ENCODE measurements at places on chromosomes 3 and 15. TPM values are rescaled to one million over a fixed set of nuclear protein-coding genes. Genes with fewer than 3 reads are reported as not detected.

ZNF860 gene
- 0.80 TPM for total RNA-seq

DNA sequence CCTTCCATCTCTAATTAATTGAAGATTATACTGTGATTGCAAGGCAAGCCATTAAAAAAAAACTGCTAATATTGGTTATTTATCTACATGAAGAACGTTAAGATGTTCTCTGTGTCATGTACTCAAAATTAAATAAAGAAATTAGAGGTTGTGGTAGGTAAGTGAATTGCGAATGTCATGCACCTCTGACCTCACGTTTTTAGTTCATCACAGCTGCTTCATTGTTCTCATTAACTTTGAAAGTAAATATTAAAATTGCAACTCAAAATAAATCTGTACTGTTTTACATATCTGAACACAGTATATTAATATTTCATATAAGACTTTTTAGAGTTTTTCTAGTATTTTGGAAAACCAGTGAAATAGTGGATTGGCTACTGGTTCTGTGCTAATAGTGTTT lies 94.0 kb downstream of the KLHL25 start:
- DNase-seq = no peak

MORC1 gene
- total RNA-seq = 0.52 TPM

- DNase-seq = no peak
These were observed 27.6 kb upstream of the NPHP3 start for GRCh38 chr3:132749786-132750185.

DNA sequence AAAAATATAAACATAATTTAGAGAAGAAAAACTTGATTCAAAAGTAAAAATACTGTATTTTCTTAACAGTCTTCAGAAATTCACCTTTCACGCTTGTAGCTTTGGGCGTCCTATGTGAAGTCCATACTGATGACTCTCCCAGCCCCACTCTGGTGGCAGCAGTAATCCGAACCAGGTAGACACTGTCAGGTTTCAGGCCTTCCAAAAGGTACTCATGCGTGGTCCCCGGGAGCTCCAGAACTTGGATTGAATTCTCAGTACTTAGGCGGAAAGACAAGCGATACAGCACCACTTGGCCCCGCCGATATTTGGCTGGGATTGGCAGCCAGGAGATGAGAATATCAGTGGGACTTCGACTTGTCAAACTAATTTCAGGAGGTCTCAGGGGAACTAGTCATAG lies 69.7 kb downstream of the PRTG start:
- no peak for DNase-seq

DNA sequence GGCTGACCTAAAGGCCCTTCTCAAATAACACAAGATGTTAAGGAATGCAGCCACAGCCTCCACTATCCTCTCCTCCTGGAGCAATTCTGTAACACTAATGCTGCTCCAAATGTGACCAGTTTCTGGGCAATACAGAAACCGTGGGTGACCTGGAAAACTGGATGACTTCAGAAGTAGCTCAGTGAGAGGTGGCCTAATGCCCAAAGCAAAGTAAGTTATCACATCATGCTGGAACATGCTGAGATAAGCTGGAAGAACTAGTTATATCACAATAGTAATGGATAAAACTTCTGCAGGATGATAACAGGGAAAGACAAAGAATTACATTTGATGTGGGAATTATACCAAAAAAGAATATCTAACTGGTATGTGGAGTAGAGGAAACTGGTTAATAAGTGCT lies 72.0 kb downstream of the DHX30 start:
- no peak for DNase-seq

DNA sequence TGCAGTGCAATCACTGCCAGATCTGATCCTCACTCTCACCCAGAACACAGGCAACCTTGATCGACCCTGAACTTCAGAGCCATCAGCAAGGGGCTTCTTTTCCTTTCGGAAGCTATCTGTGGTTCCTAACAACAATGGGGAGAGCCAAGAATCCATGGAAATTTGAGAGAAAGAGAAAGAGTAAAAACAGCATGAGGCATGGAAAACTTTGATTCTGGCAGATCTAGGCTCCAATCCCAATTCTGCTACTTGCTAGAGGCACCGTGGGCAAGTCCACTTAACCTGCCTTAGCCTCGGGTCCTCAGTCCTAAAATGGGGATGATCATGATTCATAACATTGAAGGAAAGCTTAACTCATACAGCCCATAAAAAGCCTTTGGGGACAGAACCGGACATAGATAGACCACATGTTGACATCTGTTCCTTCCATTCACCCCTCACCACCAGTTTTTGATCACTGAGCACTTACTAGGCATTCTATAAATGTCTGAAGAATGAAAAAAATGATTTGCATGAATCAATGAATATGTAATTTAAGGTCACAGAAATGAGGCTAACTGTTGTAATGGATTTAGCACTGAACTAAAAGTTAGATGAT lies 605.7 kb upstream of the CFAP20DC start:
- DNase-seq = no peak

PRR20G gene
- total RNA-seq = not detected

RAD51 gene
- 0.41 TPM for total RNA-seq

DNA sequence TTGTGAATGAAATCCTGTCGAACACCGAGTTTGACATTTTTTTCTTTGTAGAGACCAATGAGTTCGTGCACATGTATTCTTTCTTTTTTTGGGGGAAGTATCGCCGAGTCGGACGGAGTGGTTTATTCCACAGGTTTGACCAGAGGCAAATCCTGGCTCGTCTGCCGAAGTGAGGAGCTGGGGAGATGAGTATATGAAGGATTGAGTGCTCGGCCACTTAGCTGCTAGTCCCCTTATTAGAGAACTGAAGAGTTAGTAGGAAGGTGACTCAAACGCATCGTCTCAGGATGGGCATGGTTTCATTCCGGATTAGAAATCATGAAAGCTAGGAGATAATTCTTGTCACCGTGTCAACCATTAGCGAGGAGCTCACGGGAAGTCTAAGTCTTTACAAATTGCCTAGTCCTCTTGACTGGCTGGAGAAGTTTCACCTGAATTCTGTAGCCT lies 154.7 kb upstream of the GOLIM4 start:
- DNase-seq = no peak

DNA sequence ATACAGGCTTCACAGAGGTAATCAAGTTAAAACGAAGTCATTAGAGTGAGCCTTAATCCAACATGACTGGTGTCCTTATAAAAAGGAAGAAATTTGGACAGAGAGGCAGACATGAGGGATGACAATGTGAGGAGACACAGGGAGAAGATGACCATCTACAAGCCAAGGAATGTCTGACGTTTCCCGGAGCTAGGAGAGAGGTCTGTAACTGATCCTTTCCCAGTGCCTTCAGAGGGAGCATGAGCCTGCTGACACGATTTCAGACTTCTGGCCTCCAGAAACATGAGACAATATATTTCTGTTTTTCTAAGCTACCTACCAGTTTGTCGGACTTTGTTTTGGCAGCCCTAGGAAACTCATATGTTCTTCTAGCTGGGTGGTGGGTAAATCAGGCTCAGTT lies 15.1 kb downstream of the TM4SF1 start:
- DNase-seq = no peak

ATP13A5 gene
- total RNA-seq = not detected

DNA sequence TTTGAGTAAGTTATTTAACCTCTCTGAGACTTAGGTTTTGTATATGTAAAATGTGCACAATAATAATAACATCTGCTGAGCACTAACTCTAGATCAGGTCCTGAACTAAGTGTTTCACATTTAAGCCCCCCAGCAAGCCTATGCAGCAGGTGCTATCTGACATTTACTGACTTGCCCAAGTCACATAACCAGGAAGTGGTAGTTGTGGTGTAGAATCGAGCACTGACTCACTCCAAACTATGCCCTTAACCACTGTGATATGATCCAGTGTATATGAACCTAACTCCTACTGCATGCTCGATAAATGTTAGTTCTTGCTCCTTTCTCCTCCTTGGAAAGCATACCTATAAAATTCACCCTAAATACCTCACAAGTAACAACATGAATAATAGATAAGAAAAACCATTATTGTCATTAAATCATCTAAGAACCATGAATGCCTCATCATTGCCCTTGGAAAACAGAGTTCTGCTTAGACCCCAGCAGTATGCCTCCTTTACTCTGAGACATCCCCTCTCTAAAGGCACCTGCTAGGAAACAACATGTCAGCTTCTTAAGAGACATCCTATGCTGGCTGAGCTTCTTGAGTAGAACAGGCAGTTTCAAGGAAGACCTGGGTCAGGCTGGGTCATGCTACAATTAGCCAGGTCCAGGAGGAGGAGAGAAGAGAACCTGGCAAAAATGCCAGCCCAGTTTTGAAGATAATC lies 3.0 kb upstream of the SHC4 start:
- no peak for DNase-seq

RASA2 gene
- total RNA-seq = 27.6 TPM

DNA sequence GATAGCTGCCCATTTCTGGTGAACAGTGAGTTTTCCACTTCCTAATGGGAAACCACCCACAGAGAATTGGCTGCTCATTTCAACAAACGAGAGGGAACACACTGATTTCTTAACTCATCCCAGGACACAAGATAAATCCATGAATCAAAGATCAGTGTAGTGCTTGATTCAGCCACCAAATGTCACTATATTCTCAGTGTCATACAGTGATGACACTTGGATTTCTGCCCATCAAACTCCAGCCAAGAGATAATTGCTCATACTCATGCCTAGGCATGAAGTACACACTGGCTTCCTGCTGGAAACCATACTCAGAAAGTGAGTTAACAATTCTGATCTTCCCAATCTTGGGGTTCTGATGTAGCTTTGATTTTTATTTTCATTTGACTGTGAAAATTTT lies 35.4 kb upstream of the GRM7 start:
- DNase-seq = no peak

DNA sequence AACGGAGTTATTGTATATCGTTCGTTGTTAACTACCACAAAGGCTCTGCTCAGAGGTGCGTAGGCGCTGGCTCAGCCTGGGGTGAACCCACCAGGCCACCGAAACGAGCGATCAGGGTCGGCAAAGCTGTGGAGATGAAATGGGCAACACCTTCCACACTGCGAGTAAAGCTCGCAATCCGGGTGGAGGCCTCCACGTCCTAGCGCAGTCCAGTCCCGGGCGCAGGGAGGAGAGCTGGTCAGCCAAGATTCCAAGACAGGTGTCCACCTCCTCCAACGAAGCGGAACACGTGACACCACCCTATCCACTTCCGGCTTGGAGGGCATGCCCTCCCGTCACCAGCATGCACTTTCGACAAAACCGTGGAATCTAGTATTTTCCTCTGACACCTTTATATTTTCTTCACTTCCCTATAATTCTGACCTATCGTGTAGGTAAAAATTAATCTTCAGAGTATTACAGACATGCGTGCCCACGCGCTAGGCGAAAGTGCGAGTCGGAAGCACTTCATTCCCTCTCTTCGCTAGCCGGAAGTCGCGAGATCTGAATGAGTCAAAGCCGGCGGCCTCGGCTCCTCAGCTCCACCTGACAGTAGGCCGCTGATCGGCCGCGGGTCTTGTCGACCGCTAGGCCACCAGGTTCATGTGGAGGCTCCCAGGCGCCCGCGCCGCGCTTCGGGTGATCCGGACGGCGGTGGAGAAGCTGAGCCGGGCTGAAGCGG lies at the start of gene PDE12:
Gene PDE12, plus strand, starts transcription at position 537 of the 721 bp plus-strand sequence. Its CDS starts 106 bp downstream, at position 643.
- DNase-seq = peak; percentile 83

GRCh38 chr3:188434594-188434993 lies 280.6 kb downstream of the LPP start:
- DNase-seq = no peak

GRCh38 chr3:9600597-9600996 lies 47.0 kb upstream of the LHFPL4 start:
- peak; percentile 9 for DNase-seq

GRCh38 chr15:67611370-67612369 lies 69.2 kb downstream of the MAP2K5 start:
- DNase-seq = no peak

- no peak for DNase-seq
These were observed 69.8 kb downstream of the HES1 start for GRCh38 chr3:194205675-194206133.

GRCh38 chr15:75694241-75695182 lies 18.1 kb downstream of the CSPG4 start:
- peak; percentile 89 for DNase-seq

ZNF80 gene
- not detected for total RNA-seq

GRCh38 chr3:35966629-35967464 lies 327.5 kb downstream of the ARPP21 start:
- no peak for DNase-seq

GRCh38 chr3:152100491-152101132 lies 168.1 kb upstream of the MBNL1 start:
- DNase-seq = no peak

OTOL1 gene
- total RNA-seq = not detected

GRCh38 chr15:89888214-89888804 lies 5.5 kb downstream of the AP3S2 start:
- no peak for DNase-seq
